ENCODE measurements at places on chromosomes 13 and 19.

DNA sequence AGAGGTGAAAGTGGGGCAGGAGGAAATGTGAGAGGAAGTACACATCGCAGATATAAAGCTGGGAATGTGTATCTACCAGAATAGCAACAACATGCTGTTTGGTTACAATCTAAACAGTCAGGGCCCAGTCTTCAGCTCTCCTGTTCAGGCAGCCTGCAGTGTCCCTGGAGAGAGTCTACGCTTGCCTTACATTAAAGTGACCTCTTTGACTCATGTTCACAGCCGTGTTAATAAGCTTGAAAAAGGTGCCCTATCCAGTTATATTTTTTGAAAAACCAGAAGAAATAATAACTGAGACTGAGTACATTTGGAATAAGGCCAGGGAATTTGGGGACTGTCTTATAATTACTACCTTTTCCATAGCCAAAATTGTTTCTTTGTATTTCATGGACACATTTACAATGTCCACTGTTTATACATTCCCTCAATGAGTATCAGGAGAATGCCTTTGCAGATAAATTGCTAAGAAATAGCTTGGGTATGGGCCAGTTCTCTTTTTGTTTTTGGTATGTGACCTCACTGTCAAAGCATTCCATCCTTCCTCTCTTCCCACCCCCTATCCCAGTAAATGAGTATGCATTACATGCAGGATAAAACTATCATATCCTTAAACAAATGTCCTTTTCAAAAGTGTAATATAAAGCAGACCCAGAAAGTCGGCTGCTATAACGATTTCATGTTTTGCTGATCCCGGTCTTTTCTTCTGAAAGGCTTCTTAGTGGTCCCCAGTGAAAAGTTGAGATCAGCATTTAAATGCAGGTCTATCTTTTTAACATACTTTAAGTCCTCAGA lies 82.6 kb downstream of the PCDH9 start:
- DNase-seq: no peak

GRCh38 chr13:80528733-80529132 lies 187.8 kb upstream of the SPRY2 start:
- DNase-seq: no peak

DNA sequence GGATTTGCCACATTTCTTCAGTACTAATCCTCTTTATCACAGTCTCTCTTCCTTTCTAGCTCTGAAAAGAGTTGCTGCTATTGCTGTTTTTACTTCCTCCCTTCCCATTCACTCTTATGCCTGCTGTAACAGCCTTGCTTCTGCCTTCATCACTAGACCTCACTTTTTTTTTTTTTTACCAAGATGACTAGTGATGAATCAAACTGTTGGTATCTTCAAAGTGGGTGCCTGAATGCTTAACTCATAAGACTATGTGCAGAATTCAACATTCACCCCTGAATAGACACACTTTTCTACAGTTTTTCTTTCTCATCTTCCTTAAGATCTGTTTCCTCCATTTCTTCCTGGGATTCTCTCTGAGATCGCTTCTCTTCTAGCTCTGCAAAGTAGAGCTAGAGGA lies 217.2 kb upstream of the HTR2A start:
- DNase-seq: no peak

DNA sequence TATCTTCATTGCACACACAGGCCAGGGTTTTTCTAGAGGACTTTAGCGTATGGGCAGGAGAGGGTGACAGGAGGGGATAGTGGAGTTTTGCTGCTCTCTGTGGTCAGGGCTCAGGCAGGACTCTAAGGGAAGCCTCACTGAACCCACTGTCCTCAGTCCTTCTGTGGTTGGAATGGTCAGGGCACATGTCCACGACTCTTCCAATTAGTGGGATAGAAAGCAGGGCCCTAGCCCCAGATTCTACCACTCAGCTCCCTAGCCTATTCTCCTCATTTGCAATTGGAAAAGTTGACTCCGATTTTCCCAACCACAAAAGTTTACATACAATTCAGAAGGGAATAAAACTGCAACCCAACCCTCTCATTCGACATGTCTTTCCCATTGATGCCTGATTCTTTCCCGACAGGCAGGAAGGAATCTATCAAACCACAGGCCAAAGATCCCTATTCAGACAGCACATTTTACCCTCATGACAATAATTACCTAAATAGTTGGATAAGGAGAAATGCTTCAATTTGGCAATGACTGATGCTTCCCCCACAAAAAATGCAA lies 38.2 kb downstream of the TGDS start:
- no peak for DNase-seq

DNA sequence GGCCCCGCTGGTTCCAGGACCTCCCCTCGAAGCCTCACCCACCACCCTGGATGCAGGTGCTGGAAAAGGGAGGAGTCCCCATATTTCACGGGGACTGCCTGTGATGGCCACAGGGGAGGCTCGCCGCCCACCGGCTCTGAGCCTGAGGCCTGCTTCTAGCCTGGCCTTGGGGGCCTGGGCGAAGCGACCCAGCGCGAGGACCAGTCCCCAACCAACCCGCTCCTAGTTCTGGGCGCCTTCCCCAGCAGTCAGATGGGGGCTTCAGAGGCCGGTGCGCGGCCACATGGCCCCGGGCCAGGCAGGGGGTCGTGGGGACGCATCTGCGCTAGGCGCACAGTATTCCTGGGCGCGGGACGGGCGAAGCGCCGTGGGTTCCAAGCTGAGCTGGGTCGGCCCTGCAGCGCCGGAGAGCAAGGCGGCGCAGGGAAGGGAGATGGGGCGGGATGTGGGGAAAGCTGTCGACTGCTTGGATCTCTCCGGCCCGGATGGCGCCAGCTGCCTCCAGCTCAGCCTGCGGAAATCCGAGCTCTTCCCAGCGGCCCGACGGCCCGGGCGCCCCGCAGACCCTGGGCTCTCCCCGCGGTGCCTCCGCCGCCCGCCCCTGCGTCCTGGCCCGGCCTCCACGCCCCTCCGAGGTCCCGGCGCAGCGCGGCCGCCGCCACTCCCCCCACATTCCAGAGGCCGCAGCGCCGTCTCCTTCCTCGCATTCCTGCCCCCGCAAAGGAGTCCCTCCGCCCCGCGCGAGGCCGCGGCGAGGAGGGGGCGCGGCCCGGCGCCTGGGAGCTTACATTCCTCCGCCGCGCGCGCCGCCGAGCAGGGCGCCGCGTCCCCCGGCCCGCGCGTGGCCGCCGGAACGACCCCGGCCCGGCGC lies at the start of gene WTIP:
Gene WTIP (plus strand): TSS at position 788 of the 871 bp plus-strand sequence. CDS start 217 bp downstream, outside the sequence.
- DNase-seq: no peak

Data from activated CD4-positive, alpha-beta T cell treated with anti-CD3 and anti-CD28 coated beads for 24 hours (primary cell).